NCI-H1930 (cell line): ENCODE measurements at places on chromosomes 4 and X.

DNA sequence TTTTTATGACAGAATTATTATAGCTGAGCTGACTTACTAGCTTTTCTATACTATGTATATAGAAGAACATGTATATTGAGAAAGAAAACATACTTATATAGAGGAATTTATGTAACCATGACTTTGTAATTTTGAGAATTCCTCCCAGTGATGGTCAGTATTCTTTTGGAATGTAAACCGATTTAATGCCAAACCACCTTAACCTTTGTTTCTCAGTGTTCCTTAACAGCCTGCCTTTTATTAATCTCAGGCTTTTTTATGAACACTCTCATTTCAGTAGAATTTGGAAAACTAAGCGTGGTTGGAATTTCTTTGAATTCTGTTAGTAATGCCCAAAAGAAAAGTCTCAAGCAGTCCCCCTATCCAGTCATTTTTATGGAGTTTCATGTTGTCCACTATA is 47.0 kb downstream of the MOSPD2 start:
- DNase-seq: no peak

- no peak for DNase-seq
Measured at GRCh38 chr4:148574066-148574465, 131.9 kb upstream of the NR3C2 start.

DNA sequence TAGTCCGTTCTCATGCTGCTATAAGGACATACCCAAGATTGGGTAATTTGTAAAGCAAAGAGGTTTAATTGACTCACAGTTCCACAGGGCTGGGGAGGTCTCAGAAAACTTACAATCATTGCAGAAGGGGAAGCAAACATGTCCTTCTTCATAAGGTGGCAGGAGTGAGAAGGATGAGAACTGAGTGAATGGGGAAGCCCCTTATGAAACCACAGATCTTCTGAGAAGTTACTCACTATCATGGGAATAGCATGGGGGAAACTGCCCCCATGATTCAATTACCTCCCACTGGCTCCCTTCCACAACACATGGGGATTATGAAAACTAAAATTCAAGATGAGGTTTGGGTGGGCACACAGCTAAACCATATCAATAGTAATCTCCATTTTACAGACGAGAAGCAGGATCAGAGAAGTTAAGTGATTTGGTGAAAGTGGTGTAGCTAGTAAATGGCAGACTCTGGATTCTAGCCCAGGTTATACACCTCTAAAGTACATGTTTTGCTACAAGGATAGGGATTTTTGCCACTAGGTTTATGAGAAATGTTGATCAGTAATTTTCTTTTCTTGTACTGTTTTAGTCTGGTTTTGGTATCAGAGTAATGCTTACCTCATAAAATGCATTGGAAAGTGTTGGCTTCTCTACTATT is 47.3 kb upstream of the C1GALT1C1 start:
- no peak for DNase-seq

DNA sequence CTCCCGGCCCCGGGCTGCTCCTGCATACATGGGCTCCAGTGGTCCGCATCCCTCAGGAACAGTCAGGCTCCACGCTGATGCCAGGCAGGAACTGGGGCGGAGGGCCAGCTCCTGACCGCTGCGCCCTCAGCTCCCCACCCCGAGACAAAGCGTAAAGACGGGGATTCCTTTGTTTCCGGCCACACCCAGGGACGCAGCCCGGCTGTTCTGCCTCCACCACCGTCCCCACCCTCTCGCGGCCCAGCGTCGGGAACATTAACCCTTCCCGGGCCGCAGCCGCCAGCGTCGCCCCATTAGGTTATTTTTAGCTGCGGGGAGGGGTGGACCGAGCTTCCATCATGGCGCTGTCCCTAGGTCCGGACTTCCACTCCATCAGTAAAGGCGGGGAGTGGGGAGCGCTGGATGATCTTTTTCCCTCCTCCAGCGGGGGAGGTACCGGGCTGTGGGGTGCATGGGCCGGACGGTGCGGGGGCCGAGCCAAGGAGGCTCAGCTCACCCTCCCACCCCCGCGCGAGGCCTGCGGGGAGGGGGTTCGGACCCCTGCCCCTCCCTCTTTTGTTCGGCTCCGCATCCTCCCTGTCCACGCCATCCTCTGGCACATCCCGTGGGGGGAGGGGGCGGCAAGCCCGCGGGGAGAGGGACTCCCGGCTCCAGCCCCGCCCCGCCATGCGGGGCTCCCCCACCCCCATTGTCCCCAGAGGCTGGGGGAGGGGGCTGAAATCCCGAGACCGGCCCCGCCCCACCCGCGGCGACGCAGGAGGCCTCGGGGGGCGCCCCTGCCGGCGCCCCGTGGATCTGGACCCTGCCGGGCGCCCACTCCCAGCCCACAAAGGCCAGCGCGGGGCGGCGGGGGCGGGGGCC is 5.3 kb downstream of the CRMP1 start:
- no peak for DNase-seq

- DNase-seq: no peak
Measured at GRCh38 chrX:118212817-118213183, 96.2 kb upstream of the KLHL13 start.

- no peak for DNase-seq
Measured at GRCh38 chr4:25966171-25966570, 52.2 kb downstream of the SMIM20 start.
